ENCODE measurements at places on chromosomes 7 and 10.

DNA sequence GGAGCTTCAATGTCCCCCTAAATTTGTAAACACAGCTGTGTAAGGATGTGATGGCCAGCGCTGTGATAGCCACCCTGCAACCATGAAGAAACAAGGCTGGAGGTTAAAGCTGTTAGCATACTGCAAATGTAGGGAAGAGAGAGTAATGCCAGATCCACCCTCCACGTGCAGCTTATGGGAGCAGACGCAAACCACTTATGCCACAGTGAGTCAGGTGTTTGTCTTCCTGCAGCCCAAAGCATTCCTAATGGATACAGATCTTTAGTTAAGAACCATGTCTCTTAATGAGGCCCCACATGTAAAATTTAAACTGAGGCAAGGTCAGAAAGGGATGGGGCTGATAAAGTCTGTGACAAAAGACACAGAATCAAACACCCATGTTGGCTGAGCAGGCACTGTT, 13.6 kb upstream of the MYL7 start:
- no peak for DNase-seq

DNA sequence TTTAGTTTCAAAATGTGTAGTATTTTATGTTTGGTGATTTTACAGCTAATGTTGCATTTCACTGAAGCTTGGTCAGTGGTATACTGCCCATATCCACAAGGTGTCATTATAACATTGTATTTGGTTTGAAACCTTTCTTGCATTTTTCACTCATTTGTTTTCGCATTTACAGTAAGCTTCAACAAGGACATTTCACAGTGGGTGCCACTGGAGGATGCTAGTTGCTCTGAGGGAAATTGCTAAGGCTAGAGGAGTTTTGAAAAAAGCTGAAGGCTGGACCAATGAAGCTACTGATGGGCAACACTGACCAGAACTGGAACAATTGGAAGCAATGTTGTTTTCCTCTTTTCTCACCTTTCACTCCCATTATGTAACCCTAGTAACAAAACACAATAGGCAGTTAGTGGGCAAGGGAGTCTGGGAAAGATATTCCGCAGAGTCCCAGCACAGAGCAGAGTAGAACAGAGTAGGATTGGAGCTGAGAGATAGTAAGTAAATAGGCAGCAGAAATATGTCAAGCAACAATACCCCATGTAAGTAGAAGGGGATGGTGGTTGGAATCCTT, 23.6 kb upstream of the SRI start:
- DNase-seq, result peak; percentile 12

GRCh38 chr7:40836218-40836617, 701.4 kb downstream of the SUGCT start:
- DNase-seq, result no peak

DNA sequence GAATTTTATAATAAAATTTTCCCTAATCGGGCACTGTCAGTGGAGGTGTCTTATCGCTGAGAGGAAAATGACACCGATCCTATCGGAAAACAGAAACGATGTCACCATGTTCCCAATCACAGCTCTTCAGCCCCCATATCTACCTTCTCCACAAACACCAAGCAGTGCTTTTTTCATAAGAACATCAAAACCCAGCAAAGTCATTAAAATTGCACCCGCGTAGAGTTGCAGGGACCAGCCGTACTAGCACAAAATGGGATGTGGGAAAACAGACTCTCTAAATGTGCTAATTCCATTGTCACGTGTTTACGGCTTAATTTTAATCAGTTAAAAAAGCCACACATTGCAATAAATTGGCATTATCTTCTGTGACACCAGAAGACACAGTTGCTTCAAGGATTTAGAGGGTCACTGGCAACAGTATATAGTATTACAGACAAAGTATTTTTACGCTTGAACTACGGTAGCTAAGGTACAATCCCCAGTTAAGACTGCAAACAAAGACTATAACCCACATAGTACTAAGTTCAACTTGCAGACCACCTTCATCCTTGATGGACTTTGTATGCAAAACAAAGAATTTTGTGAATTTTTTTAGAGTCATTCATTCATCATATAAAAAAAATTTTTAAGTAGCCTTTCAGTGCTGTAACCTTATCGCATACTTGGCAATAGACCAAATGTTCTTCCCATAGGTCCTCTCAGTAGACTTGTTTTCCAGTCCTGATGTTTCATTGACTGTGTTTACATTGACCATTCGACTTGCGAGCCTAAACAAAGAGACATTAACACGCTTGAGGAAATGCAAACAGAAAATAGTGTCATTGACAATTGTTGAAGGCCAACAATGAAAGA, 116.0 kb downstream of the VTI1A start:
- DNase-seq, result no peak

- no peak for DNase-seq
Measured at GRCh38 chr7:44078521-44078920, 3.8 kb downstream of the POLM start.

DNA sequence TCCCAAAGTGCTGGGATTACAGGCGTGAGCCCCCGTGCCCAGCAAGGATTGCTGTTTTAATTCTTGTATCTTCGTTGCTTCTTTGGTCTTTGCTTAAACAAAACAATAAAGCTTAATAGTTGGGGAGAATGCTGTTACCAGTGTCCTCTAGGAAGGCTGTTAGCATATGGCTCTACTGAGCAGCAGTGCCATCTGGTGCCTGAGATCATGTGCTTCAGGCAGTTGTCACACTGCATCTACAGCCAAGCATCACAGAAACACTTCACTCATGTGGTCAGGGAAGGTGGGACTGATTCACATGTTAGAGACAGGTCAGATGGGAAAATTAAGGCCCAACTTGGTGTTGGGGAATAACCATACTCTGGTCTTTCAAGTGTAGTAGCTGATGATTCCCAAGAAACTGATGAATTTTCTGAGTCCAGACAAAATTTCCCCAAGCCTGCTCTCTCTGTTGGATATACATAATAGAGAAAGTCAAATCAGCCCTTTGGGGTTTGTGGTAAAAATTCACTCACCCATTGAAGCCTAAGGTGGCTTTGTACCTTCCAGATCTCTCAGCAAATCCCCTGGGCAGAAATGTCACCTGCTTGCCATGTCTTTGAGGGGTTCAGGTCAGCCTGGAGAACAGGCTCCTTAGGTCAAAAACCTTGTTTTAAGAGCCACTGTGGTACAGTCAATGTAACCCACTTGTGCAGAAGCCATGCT, 28.4 kb downstream of the UBE2D4 start:
- peak; percentile 9 for DNase-seq

DNA sequence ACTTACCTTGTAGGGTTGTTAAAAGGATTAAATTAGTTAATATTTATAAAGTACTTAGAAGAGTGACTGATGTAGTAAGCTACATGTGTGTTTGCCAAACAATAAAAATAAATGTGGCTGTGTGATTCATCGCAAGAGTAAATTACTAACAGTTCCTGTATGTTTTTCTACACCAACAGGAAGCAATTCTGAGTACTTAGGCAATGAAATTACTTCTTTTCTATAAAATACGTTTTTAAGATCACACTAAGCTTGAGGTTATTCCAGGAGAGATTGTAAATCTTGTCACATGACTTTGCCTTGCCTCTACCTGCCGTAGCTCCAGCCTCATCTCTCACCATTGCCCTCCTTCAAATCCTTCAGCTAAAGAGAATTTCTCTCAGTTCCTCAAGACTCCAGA, 18.1 kb upstream of the GSTK1 start:
- DNase-seq, result no peak

GRCh38 chr7:87215046-87215445, 4.5 kb downstream of the TMEM243 start:
- DNase-seq, result no peak

DNA sequence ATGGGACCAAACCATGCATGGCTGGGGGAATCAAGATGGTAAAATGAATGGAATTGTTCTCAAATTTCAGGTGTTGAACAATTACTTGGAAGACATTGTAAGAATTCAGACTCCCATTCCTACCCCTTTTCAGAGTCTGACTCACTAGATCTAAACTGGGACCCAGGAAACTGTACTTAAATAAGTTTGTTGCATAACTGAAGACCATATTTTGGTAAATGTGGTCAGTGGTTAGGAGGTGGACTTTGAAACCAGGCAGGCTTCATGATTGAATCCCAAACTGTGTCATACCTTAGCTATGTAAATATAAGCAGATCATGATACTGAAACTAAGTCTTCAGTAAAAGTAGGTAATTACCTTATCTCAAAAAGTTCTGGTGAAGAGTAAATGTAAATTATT, 41.7 kb downstream of the ZWINT start:
- DNase-seq, result no peak

- peak; percentile 55 for DNase-seq
Measured at GRCh38 chr7:25894002-25894901, 257.7 kb upstream of the NFE2L3 start.

DNA sequence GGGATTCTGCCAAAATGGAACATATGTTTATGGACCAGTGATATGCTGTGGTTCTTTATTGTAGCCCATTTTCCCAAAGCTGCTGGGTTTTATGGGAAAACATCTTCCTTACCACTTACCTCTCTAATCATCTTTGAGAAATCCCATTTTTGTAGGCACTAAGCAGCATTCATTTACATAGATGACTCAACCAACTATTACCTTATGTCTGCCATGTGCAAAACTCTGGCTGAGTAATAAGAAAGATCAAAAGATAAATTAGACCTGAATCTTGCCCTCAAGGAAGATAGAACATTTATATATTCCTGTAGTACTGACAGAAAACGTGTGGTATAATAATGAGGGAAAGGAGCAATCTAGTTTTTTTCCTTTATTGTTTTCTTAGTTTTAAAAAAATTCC, 24.3 kb downstream of the CBLL1 start:
- no peak for DNase-seq

- no peak for DNase-seq
Measured at GRCh38 chr10:48453451-48454301, 147.2 kb downstream of the MAPK8 start.

DNA sequence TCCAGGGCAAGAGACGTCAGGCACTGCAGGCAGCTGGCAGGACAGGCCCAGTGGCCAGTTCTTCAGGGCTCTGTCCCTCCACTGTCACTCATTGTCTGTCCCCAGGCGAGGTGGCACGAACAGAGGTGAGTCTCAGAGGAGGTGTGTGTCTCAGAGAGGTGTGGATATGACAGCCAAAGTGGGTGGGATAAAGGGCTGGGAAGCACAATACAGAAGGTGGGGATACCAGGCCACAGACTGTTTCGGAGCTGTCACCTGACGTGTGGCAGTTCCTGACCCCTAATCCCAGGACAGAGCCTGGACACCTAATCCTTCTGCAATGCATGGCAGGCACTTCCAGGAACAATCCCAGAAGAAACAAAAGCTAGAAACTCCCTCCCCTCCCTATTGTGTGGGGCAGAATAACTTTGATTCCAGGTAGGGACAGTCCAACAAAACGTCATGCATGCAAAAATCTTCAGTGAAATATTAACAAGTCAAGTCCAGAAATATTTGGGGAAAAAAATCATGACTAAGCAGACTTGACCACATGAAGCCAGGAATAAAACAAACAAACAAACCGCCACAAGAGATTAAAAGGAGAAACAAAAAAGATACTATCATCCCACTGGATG, 11.6 kb downstream of the KLRG2 start:
- no peak for DNase-seq

GRCh38 chr10:100182281-100182680, 3.5 kb downstream of the ERLIN1 start:
- DNase-seq, result no peak

DNA sequence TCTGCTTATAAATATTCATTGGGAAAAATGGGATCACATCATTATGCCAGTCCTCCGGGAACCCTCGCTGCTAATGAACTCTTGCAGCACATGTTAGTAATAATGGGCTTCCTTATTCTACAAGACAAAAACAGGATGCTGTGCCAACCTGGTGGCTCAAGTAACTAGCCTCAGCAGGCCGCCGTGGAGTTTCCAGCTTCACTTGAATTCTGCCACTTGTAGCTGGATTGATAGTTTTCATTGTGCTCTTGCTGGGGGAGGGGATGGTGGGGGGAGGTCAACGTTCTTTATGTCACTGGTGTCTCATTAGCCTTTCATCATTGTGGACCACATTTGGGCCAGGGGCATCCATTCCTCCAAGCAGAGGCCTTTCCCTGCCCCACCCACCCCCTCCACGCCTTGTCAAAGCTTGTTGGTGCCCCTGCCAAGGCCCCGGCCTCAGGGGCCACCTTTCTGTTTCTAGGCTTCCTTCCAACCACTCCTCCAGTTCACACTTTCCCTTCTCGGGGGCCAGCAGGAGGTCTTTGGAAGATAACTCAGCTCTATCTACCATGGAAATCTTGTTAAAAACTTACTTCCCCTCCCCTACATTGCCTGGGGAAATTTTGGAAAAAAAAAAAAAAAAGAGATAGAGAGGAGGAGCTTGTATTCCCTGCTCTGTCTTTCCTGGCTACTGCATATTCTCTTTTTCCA, 153.9 kb downstream of the BMPER start:
- no peak for DNase-seq

DNA sequence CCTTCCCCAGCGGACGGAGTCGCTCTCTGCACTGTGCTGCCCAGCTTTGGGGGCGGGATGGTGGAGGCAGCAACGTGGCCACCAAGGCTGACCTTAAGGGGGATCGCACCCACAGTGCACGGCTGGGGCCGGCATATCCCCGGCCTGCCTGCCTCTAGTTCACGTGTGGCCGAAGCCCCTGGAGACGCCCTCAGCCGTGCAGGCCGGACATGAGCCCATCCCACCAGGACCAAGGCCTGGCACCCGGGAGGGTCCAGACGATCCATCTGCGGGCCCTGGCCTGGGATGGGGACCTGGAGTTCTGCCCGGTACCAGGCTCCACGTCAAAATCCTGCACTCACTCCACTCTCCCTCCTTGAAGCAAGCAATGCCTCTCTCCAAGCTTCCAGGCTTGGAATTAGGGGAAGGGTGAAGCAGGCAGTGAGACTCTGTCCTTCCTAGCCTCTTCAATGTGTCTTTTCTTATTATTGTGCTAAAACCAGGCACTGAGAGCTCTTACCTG, 520.8 kb downstream of the REEP3 start:
- no peak for DNase-seq

GRCh38 chr10:125995726-125996304, 99.5 kb downstream of the FANK1 start:
- no peak for DNase-seq

GRCh38 chr7:92133133-92133736, 1.0 kb downstream of the CYP51A1 start:
- DNase-seq, result no peak

- no peak for DNase-seq
Measured at GRCh38 chr10:121599947-121600346, 1.7 kb upstream of the FGFR2 start.

- no peak for DNase-seq
Measured at GRCh38 chr10:842795-843194, 88.7 kb downstream of the LARP4B start.

DNA sequence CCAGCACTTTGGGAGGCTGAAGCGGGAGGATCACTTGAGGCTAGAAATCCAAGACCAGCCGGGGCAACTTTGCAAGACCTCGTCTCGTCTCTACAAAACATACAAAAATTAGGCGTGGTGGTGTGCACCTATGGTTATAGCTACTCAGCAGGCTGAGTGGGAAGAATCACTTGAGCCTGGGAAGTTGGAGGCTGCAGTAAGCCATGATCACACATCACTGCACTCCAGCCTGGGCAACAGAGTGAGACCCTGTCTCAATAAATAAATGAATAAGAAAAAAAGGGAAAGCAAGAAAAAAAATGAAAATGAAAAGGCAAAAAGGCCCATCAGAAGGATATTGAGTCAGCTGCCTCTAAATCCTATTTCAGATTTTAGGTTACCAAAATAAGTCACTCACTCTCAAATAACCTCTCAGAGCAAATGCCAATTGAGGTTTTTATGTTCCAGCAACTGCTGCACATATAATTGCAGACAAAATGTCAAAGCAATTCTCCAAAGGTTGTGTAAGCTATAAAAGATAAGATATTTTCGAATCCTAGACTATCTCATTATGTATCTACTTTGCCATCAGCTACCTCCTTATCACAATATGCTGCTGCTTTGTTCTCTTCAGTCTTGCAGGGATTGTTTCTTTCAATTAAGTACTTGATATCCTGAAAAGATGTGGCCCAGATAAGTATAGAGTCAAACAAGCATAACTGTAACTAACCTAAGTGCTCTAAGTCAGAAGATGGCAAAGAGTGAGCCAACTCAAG, 4.7 kb downstream of the BAZ1B start:
- no peak for DNase-seq
